Activated naive CD4-positive, alpha-beta T cell (primary cell): ENCODE measurements at places on chromosomes 5 and 9.

DNA sequence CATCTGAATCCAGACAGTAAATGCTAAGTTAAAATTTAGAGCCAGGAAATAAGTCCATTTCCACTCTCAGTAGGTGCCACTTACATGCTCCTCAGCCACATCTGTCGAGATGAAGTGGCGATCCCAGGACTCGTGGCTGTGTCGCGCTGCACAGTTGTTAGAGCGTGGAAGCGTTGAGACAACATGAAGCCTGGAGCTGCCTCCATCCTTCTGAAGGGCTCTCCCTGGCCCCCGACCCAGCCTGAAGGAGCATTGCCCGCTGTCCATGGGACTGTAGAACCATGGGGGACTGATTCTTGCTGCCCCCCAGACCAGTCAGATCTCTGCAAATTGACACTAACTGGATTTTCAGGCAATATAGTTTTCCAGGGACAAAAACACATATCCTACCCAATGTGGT lies 58.9 kb downstream of the IRX1 start:
- no peak for DNase-seq

DNA sequence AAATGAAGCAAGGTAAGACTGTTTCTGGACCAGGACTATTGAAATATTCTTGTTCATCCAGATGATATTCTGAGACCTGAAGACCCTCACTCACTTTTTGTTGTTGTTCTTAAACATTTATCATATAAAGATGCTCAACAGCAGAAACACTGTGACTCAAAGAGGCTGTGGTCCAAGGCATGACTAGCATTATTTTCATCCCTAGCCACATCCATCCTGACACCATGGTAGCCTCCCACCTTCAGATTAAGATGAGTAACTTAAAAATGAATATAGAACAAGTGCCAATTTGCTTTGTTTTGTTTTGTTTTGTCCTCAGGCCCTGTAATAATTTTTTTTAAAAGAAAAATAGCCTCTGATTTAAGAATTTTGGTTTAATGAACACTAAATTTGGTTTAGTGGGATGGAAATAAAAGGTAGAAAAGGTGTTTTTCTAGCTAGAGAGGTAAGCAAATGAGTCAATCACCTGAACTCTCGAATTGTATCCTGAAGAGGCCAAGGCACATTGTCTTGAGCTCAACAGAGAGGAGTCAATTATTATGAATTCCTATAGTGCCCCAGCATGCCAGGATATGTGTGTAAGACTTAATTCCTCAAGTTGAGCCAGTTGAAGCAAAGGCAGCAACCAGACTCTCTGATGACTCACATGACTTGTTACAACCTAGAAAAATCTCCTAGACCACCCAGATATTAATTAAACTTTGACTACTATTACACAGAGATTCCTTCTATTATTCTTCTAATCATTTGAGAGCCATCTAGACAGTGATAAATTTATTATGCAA lies 380.1 kb upstream of the TUSC1 start:
- DNase-seq: no peak

DNA sequence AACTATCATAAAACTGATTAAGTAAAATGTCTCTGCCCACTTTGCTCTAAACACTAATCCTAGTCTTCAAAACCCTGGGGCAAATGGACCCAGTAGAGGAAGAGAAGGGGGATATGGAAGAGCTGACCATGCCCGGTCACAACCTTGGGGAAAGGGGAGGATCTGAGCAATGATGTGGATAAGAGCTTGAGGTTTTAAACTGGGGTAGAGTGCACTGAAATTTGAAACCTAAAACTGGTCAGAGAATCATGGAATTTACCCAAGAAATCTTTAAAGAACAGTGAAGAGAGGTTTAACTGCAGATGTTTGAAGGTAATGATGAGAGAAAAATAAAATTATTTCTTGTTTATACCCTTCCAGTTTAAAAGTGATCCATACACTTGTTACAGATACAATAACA lies 110.8 kb downstream of the MRPS30 start:
- DNase-seq: no peak

DNA sequence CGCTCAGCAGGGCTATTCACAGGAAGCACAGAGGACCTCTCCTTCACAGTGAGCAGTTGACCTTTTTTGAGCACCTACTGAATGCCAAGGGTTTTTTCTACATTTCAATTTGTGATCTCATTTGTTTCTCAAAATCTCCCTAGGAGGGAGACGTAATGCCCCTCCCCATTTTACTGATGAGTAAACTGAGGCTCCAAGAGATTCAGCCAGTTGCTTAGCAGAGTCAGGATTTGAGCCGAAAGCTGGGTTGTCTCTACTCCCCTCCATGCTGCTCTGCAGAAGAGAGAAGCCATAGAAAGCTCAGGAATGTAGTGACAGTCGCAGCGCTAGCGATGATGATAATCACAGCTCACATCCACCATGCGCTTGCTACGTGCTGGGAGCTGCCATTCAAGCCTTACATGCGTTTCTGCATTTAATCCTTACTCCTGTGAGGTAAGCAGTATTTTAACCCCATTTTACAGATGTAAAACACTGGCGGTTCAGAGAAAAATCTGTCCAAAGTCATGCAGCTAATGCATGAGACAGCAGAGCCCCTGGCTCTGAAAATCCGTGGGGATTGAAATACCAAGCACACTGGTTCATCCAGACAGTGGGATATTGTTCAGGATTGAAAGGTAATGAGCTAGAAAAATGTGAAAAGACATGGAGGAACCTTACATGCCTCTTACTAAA lies 33.8 kb downstream of the ERGIC1 start:
- DNase-seq: no peak

DNA sequence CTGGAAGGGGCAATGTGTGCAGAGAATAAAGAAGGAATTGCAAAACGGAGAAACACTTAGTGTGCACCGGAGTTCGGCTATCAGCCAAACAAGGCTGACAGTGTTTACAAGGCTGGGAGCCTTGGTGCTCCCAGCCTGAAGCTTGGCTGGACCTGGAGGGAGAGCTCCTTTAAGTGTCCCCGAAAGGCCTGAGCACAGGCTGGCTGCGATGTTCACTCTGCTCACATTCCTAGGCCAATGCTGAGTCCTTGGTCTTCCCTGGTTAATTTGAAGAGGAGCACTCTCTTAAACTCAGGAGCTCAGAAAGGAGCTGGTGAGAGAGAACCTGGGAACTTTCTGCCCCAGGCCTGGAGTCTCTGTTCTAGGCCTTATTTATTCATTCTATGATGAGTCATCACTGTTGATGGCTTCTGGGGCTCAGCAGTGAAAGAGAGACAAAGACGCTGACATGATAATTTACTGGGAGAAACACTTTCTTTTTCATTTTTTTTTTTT lies 88.6 kb upstream of the MYO10 start:
- no peak for DNase-seq

- no peak for DNase-seq
Observed at GRCh38 chr9:115063058-115063845, 54.7 kb downstream of the TNC start.

DNA sequence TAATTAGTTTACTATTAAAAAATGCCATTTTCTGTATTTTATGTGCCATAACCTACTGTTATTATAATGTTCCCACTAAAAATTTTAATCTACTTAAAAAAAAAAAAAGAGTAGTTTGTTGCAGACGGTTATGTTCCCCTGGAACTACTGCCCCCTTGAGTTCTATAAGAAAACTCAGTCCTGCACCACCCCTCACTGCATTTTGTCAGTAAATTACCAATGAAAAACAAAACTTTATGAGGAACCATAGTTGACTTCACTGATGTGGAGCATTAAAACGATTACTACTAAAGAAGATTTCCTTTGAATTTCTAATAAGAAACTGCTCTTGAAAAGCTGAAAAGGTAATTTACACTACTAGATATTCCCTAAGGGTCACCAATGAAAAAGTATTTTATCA lies 288.7 kb downstream of the FBXL17 start:
- DNase-seq: no peak

DNA sequence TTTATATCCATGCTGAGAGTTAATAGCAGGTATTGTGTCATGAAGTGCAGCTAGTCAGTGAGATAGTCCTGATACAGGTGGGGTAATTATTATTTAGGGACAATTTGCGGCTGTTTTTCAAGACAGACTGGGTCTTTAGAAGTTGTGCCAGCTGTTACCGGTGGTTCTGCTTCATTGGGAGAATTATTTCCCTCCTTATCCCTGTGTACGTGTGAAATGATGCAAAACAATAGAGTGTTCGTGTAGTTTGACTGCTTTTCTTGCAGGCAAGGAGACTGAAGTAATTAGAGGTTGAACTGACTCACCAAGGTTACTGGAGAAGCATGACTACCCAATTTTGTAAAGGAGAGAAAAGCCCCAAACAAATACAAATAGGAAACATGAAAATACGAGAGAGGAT lies 101.7 kb downstream of the ARRDC3 start:
- DNase-seq: no peak

DNA sequence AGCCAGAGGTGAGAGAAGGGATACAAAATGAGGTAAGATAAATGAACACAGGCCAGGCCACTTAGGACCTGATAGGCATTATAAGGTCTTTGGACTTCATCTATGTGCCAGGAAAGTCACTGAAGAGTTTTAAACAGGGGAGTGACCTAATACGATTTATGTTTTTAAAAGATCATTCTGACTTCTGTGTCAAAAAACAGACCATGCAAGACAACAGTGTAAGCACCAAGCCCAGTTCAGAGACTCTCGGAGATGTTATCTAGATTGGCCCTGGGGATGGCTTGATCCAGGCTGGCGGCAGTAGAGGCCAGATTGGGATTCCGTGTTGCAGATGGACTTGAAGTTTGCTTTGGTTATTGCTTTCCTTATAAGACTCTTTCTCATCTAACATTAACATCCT lies 43.0 kb upstream of the DPYSL3 start:
- no peak for DNase-seq

- DNase-seq: no peak
Observed at GRCh38 chr5:106578736-106579135, 1092.0 kb downstream of the EFNA5 start.

DNA sequence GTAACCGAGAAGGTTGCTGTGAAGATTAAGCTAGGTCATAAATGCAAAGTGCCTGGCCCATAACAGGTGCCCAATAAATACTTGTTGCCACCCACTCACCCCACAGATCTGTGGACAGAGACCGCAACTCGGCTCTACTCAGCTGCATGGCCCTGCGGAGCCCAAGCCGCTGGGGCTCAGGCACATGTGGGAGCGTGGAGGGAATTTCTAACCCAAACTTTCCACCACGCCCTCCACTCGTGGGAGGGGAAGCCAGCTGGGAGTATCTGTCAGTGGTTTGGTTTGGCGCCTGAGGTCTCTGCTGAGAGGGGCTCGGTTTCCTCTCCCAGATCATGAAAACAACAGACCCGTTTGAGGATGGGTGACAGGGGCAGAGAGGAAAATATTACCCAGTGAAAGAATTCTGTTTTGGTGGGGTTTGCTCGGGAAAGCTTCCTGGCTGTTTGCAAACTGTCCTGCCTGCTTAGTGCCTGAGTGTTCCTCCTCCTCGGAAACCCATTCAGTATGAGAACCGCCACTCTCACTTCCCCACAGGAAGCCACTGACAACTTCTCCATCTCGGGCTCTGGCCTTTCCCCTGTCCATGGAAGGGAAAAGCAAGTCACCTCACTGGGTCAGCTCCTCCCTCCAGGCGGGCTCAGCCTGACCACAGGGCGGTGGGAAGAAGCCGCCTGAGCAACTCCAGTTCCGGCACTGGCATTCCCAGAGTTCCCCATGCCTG lies 60.1 kb downstream of the RGS3 start:
- DNase-seq: no peak

DNA sequence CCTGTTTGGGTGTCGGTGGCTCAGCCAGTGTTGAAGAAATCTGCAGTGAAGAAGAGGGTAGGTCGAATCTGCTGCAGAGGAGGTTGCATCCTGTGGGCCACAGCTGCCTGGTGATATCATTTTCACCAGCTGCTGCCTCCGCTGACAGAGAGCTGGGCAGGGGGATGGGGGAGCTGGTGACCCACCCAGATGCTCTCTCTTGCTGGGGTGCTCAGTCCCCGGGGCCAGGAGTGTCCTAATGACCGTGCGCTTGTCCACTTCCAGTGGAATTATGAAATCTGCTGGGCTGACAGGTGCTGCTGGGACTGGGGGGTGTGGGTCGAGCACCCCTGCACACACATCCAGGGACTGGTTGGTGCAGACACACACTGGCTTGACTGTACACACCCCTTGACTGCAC lies 83.2 kb upstream of the IRX4 start:
- no peak for DNase-seq

DNA sequence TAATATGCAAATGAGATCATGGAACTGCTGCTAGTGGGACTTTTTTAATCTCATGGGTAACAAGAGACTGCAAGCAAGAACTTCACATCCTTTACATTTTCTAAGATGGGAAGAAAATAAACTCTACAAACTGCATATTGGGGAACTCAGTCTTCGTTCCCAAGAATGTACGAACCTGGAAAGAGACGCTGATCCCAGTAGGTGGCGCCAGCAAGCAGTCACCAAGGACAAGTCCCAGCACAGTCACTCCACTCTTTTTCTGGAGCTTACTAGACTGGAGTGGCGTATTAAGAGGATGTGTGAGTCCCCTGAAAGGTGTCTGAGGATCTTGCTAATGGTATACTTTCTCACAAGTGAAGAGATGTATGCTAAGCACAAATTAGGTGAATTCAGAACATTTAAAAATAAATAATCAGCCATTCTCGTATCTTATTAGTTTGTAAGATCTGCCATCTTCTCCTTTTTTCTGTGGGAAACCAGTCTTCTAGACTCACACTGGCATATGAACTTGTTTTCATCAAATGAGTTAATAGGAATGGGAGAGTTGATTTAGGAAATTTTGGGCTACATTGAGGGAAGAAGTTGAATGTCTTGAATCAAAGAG lies 16.0 kb upstream of the PUM3 start:
- DNase-seq: no peak

DNA sequence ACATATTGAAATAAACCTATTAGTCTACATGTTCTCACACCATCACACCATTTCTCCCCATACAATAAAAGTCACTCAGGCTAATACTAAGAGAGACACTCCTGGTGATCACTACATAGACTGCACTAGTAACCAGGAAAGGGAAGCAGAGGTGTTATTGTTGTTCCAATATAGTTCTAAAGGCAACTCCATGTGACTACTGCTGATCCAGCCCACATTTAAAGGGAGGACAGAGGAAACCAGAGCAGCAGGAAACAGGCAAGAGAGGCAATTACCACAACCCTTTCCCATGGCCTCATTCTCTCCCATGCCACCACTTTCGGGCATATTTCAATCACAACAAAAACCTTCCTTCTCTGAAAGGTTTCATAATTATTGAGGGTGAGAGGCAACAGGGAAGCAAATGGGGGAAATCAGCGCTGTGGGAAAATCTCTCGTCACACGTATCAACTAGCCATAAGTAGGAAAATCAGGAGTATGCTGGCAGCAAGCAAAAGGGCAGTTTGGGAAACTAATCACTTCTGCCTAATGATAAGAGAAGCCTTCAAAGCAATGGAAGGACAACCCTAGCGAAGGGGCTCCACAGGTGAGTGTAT lies 1.8 kb downstream of the UBAP2 start:
- no peak for DNase-seq

- DNase-seq: no peak
Observed at GRCh38 chr5:142170254-142170953, 61.8 kb downstream of the NDFIP1 start.
